ENCODE measurements at places on chromosomes 16 and 17.

- no peak for DNase-seq
These were observed 8.7 kb upstream of the KCNH6 start for GRCh38 chr17:63514477-63514876.

- no peak for DNase-seq
These were observed 693 bp downstream of the NDRG4 start for GRCh38 chr16:58500430-58501241.

- DNase-seq = peak; percentile 91
These were observed 8.4 kb downstream of the SLC16A5 start for GRCh38 chr17:75096082-75096625.

- DNase-seq = no peak
These were observed 3.3 kb downstream of the ARL4D start for GRCh38 chr17:43402078-43402477.

- DNase-seq = no peak
These were observed 91.0 kb upstream of the CBX4 start for GRCh38 chr17:79930062-79930876.

DNA sequence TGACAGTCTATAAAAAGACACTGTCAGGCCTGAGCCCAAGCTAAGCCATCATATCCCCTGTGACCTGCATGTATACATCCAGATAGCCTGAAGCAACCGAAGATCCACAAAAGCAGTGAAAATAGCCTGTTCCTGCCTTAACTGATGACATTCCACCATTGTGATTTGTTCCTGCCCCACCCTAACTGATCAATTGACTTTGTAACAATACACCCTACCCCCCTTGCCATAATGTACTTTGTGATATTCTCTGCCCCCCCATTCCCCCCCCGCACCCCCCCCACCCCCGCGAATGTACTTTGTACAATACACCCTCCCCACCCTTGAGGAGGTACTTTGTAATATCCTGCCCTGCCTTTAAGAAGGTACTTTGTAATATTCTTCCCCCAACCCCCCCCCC, 82.2 kb upstream of the MED13 start:
- no peak for DNase-seq

DNA sequence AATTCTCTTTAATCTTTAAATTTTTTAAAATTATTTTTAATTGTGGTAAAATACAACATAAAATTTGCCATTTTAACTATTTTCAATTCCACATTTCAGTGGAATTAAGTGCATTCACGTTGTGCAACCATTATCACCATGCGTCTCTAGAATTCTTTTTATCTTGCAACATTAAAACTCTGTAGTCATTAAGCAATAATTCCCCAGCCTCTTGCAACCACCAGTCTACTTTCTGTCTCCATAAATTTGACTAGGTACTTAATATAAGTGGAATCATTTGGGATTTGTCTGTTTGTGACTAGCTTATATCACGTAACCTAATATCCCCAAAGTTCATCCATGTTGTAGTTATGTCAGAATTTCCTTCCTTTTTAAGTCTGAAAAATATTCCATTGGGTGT, 79.1 kb downstream of the TAOK1 start:
- DNase-seq = no peak
